Dorsolateral prefrontal cortex (tissue), 122 donors: ENCODE measurements at places on chromosomes 4 and X. TPM values are rescaled to one million over a fixed set of nuclear protein-coding genes. Genes with fewer than 3 reads are reported as not detected.

ADH1B gene
- 0.91 TPM for total RNA-seq

FDCSP gene
- total RNA-seq: not detected

BRS3 gene
- total RNA-seq: not detected

ATOH1 gene
- total RNA-seq: not detected

SOD3 gene
- total RNA-seq: 24.4 TPM

PGM2 gene
- 11.6 TPM for total RNA-seq

TEC gene
- total RNA-seq: 1.3 TPM

SLC25A31 gene
- total RNA-seq: not detected

TMPRSS11D gene
- not detected for total RNA-seq

DNA sequence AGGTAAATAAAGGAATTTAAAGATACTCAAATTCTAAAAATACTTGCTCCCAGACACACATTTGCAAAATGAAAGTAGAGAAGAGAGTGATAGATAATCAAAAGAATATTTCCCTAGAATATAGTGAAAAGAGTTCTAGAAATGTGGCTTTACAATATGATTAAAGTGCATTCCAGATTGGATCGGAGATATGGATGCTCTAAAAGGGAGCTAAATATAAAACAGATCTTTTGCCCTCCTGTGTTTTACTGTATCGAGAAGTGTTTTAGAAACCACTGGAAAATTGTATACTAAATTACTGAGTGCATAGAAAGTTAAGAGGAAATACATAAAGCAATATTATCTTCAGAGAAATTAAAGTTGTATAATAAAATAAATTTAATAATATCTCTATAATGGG, 1392.0 kb downstream of the TECRL start:
- no peak for DNase-seq

- DNase-seq: no peak
Observed at GRCh38 chr4:64682946-64683345, 273.7 kb upstream of the TECRL start.

GRCh38 chrX:153667956-153668396, 5.6 kb downstream of the PNCK start:
- DNase-seq: peak; percentile 91

- no peak for DNase-seq
Observed at GRCh38 chr4:56372774-56373173, 14.5 kb downstream of the AASDH start.

DNA sequence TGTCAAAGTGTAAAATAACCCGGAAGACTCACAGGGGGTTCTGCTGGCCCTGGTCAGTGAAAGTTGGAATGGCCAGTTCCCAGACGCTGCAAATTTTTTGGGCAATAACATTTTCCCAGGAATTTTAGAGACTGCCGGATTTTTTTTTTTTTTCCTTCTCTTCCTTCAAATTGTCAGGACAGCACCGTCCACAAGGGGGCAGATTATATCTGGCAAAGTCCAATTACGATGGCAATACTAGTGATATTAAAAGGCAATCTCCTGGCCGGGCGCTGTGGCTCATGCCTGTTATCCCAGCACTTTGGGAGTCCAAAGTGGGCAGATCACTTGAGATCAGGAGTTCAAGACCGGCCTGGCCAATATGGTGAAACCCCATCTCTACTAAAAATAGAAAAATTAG, 20.5 kb downstream of the SLC25A5 start:
- peak; percentile 47 for DNase-seq

DNA sequence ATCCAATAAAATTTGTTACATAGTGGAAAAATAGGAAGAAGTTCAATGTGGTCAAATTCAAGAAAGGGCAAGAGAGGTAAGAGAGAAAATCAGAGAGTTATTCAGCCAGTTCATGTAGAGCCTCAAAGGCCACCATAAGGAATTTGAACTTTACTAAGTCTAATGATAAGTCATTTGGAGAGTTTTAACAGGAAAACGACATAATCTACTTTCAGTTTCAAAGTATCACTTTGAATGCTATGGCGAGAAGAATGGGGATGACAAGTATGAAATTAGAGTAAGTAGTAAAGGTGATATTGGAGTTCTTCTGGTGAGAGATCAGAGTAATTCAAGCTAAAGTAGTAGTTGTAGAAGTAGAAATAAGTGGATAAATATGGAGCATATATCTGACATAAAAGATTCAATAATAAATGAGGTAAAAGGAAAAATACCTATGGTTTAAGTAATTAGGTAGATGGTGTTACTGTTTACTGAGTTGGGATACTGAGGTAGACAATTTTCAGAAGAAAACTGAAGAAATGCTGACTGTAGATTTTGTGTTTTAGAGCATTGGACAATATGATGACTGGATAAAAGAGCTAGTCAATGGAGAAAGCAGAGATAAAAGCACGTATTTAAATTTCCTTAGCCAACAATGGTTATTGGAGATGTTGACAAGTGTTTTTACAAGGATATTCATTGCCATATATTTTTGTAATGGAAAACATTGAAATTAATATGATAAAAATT, 331.7 kb upstream of the ADGRL3 start:
- DNase-seq: no peak

DNA sequence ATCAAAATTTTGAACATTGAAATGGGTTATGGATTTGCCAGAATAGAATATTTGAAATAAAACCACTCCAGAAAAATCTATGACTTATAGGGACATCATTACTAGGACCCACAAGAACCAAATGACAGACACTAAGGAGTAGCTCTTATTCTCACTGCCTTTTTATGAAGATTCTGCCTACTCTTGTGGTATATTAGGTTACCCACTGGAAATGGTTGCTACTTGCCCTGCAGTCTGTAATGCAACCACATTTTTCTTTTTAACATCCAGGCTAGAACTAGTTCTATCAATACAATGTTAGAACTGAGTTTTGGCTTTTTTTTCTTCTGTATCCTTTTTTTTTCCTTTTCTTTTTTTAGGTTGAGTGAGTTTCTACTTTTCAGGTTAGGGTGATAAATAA, 158.9 kb downstream of the PPP1R2C start:
- no peak for DNase-seq

DNA sequence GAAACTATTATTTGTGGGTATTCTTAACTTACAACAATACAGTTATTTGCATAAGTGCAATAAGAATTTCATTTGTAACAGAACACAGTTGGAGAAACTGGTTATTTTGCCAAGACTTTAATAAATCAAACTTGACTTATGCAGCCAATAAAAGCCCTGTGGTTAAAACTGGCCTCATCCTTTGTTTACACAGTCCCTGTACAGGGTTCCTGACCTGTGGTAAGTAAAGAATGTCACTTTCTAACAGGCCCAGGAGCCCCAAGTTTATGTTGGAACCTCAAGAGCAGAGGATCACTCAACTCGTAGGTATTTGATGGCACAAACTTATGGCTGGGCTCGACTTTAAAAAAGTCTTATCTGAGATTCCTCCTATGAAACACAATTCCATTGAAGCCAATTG, 88.6 kb upstream of the PTCHD1 start:
- no peak for DNase-seq

- DNase-seq: no peak
Observed at GRCh38 chr4:42653626-42654560, 3.0 kb downstream of the ATP8A1 start.

GRCh38 chr4:102842367-102842766, 15.0 kb upstream of the UBE2D3 start:
- DNase-seq: no peak

DNA sequence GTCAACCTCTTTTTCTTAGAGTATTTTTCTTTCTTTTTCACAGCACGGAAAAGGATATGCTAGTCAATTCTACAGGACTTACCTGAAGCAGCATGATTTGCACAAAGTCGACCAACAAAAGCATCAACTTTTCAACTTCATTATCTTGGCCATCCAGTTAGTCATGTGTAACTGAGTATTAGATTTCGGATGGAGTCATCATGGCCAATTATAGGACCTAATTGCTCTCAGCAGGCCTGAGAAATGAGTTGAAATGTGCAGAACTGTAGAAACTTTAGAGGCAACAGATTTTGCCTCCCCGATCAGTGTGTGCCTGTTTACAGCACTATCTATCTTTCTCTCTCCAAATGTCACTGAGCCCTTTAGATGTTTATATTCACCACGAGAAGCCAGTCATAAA, 41.0 kb downstream of the PCDH10 start:
- no peak for DNase-seq

DNA sequence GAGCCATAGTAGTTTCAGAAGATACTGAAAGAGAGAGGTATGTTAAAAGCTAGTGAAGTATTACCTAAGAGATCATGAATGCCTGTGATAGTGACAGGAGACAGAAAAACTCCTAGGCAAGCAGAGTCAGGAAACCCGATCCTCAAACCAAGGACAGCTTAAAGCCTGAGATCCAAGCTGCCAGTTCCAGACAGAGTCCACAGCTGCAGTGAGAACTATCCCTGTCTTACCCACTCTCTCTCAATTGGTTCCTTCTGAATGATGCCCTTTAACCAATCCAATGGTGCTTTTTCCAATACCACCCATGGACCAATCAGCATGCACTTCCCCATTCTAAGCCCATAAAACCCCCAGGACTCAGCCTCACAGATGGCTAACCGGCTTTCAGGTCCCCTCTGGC, 90.4 kb upstream of the PCDH10 start:
- no peak for DNase-seq

- DNase-seq: no peak
Observed at GRCh38 chr4:1227816-1228215, 21.1 kb downstream of the CTBP1 start.

DNA sequence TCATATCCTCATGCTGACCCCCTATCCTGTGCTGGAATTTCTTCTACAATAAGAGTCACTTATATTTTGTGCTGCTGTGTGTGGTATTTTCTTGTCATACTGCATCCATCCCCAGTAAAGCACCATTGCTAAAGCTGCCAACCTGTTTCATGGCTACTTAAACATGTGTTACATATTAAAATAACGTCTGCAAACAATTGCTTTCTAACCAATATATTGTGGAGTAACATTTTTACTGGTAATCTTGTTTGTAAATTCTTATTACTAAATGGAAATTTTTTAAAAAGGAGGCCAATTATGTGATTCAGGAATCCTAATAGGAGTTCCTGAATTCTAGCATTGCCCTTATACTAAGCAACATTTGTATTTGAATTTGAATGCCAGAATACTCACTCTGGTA, 160.3 kb upstream of the VEGFC start:
- DNase-seq: no peak

DNA sequence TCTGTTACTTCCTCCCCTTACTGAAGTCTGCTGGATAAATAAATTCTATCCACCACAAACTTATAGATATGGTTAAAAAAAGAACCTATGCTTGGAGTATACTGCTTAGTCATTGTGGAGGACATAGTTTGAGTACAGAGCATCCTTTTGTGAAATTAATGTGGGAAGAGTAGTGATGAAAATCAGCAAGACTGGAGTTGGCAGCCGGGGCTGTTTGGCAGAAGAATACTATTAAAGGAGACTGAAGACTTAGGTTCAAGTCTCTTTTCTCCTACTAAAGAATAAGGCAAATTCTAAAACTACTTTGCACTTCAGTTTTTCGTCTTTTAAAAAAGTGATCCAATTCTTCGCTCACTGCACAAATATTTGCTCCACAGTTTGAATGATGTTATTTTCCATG, 326.6 kb upstream of the ATOH1 start:
- no peak for DNase-seq

- no peak for DNase-seq
Observed at GRCh38 chr4:6298035-6298434, 28.4 kb downstream of the WFS1 start.

- DNase-seq: no peak
Observed at GRCh38 chrX:129139837-129140598, 383.3 kb downstream of the SMARCA1 start.

DNA sequence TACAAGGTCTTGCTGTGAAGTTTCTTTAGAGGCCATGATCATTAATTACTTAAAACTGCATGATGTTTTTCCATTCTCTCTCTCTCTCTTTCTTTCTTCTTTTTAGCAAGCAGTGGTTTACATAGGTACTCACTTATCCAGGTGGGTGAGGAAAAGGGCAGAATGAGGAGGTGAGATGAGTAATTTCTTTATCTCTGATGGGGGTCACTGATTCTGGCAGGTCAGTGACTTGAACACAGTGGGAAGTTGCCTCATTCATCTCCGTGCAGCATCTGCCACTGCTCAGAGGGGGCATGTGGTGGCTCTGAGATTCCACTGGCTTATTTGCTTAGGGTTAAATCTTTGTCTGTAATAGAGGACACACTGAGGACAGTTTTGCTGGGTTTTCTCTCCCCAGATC, 62.6 kb downstream of the FAM114A1 start:
- no peak for DNase-seq

GRCh38 chr4:184014301-184014700, 109.2 kb downstream of the STOX2 start:
- no peak for DNase-seq

DNA sequence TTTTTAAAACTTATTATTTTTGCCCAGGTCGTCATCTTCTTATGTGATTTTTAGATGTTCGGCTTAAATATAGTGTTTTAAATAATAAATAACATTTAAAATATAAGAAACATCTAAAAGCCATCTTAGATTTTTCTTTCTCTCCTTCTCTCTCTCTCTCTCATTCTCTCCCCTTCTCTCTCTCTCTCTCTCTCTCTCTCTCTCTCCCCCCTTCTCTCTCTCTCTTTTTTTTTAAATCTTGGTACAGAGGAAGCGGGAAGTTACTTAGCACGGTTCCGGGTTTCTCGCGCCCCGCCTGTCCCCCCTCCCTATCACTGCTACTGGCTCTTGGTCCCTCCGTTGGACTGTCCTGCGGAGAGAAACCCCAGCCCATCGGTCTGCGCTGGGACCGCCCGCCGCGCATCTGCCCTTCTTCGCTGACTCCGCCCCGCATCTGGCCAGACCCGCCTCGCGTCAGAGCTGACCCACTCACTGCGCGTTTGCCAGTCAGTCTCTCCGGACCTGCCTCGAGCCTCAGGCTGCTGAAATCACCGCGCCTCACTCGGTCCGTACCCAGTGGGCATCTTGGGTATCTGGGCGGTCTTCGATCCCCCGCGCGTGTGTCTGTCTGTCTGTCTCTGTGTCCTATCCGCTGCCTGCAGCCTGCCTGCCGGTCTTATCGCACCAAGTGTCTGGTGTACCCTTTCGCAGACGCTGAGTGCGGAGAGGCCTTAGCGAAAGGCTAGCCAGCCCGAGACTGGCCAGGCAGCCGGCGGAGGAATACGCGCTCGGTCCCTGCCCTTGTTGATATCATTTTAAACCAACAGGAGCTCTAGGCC, at the start of gene PABPC5:
PABPC5 (plus strand) TSS at position 489 of the 818 bp plus-strand sequence. CDS start 739 bp downstream, outside the sequence.
- peak; percentile 73 for DNase-seq

DNA sequence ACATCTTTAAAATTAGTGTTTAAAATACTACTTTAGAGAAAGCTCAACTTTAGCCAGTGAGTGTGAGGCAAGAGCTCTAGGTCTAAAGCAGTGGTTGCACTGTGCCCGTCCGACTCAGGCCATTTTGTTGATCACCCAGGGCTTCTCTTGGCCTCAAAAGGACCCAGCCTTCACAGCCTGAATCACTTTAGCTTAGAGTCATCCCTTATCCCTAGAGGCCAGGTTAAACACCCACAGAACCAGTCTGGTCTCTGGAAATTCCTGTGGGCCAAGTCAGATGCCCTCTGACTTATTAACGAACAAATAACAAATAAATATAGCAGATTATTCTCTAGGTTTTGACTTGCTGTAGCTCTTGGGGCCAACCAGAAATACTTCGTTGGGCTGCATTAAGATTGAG, 102.3 kb downstream of the WWC2 start:
- DNase-seq: no peak
